ENCODE measurements at places on chromosomes 12 and 14. TPM values are rescaled to one million over a fixed set of nuclear protein-coding genes. Genes with fewer than 3 reads are reported as not detected.

Gene SPIC
- polyA plus RNA-seq, result not detected

Gene TSHR
- 0.07 TPM for polyA plus RNA-seq

Gene ABCB9
- polyA plus RNA-seq, result 5.2 TPM

Gene DNAJC22
- 0.09 TPM for polyA plus RNA-seq

Gene CLEC4A
- 0.75 TPM for polyA plus RNA-seq

Gene TEAD4
- 9.6 TPM for polyA plus RNA-seq

Gene CCDC184
- 0.57 TPM for polyA plus RNA-seq

Gene KIF26A
- 7.1 TPM for polyA plus RNA-seq

Gene NUP37
- 17.0 TPM for polyA plus RNA-seq

GRCh38 chr12:80692114-80692513 lies 15.3 kb upstream of the MYF6 start:
- DNase-seq, result no peak

GRCh38 chr14:71238835-71239234 lies 331.6 kb downstream of the PCNX1 start:
- no peak for DNase-seq

GRCh38 chr12:26334621-26335124 lies 139.3 kb downstream of the SSPN start:
- no peak for DNase-seq

DNA sequence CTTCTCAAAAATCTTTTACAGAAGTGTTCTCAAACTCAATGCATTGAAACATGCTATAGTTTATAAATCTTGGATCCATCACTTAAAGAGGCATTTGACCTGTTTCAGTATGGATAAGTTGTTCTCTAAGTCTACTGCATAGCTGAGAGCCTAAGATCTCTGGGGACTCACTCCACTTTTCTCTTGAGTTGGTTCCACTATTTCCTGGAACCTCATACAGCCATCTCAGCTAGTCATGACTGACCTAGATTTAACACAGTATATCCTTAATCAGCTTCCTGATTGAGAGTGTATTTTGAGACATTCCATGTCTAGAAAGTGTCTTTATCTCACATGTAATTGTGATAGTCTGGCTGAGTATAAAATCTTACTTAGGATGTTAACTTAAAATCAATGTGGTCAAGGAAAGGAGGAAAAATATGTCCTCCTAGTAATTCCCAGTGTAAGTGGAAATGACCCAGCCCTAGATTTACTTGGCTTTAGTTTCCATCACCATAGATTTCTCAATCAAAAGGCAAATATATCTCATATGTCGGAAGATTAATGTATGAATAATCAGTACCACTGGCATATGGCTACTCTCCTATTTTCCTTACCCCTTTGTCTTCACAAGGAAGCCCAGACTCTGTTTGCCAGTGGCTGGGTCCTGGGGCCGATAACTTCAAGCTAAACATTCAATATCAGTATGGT lies 61.9 kb downstream of the KICS2 start:
- no peak for DNase-seq

- DNase-seq, result no peak
Observed at GRCh38 chr12:101866615-101867373, 10.6 kb upstream of the DRAM1 start.

- no peak for DNase-seq
Observed at GRCh38 chr14:30528119-30528518, 30.8 kb upstream of the G2E3 start.

GRCh38 chr14:92565718-92566115 lies 52.1 kb downstream of the RIN3 start:
- DNase-seq, result no peak
